ENCODE measurements at places on chromosomes 1 and 21. TPM values are rescaled to one million over a fixed set of nuclear protein-coding genes. Genes with fewer than 3 reads are reported as not detected.
A peak's percentile ranks its signal among the peaks of the same experiment; 100 is the strongest.

- H3K27ac ChIP-seq, result no peak overlapping the region
- no peak for DNase-seq
- no peaks in the 10 kb centered on the region for H3K4me1 ChIP-seq
- no peaks in the 10 kb centered on the region for H3K36me3 ChIP-seq
- H3K27me3 ChIP-seq, result no peaks in the 10 kb centered on the region
- no peak overlapping the region for H3K4me3 ChIP-seq
Observed at GRCh38 chr1:55997536-55997935, 581.8 kb downstream of the PLPP3 start.

GRCh38 chr1:209384710-209385550 is 198.6 kb upstream of the CAMK1G start:
- H3K27me3 ChIP-seq, result no peaks in the 10 kb centered on the region
- no peak for DNase-seq
- no peak overlapping the region for H3K4me3 ChIP-seq
- no peaks in the 10 kb centered on the region for H3K4me1 ChIP-seq
- no peaks in the 10 kb centered on the region for H3K36me3 ChIP-seq

KCNE2 gene
- total RNA-seq, result not detected

CFAP107 gene
- not detected for total RNA-seq

DNA sequence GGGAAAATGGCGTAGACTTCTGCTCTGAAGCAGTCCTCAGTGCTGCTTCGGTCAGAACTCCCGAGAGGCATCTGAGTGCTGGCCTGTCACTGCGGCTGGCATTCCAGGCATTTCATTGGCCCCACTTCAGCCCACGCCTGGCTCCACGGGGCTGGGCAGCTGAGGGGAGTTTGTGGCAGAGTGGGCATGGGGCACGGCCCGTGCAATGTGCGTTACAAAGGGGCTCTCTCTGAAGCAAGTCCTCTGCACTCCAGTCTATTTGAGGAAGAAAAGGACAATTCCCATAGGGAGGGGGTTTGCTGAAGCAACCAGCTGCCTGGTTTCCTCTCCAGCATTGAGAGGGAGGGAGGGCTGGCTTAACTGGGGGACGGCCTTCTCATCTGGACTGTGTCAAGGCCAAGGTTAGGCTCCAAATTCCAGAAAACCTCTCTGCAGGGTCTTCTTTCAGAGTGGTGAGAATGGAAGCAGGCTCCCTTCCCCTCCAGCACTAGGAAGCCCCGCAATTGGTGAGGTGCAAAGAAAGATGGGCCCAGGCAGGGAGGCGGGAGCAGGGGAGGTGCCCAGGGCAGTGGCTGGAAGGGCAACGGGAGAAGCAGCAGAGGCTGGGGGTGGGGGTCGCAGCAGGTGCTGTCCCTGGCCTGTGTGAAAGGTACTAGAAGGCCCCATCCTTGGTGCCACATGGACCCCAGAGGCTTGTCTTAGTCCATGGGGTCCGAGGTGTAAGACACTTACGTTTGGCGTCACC is 21.1 kb upstream of the GPR157 start:
- no peak overlapping the region for H3K27ac ChIP-seq
- DNase-seq, result no peak
- no peaks in the 10 kb centered on the region for H3K27me3 ChIP-seq

- no peak overlapping the region for H3K4me3 ChIP-seq
- H3K27ac ChIP-seq, result no peak overlapping the region
- peaks cover 11% of the 10 kb centered on the region for H3K4me1 ChIP-seq
- no peaks in the 10 kb centered on the region for H3K27me3 ChIP-seq
- DNase-seq, result no peak
Observed at GRCh38 chr1:113027007-113027406, 46.0 kb upstream of the LRIG2 start.

- H3K27ac ChIP-seq, result no peak overlapping the region
- H3K4me3 ChIP-seq, result no peak overlapping the region
- no peaks in the 10 kb centered on the region for H3K27me3 ChIP-seq
- no peak for DNase-seq
- no peaks in the 10 kb centered on the region for H3K36me3 ChIP-seq
- H3K4me1 ChIP-seq, result peaks cover 7% of the 10 kb centered on the region
Observed at GRCh38 chr21:43192501-43193081, 23.8 kb downstream of the CRYAA start.

INAVA gene
- not detected for total RNA-seq

DNA sequence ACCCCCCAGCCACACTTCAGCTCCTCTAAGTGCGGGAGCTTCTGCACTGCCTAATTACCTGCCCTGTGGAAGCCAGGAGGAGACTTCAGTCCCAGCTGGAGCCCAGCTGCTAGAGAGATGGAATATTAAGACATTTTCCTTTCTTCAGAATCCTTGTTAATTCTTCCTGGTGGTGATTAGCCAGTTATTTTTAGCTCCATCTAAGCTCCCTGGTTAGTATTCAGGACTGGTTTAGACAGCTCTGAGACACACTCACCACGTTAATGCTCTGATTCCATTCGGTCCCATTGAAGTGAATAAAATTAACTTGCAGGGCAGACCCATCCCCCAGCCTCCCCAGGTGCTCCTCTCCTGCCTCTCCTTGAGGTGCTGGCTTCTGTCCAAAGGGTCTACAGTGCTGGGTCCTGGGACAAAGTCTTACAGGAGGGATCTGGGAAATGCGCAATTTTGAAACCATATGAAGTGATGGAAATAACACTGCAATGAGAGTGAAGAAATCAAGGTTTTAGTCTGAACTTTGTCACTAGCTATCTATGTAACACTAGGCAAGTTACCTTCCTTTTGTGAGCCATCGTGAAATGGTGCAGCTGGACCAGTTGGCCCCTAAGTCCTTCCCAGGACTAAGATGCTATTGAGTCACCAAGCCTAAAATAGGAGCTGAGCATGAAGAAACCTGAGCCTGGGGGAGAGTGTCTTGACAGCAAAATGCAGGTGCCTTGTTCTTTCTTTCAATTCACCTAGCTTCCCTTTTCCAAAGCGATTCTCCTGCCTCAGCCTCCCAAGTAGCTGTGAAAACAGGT is 117.4 kb upstream of the ATP1A1 start:
- H3K27ac ChIP-seq, result no peak overlapping the region
- H3K27me3 ChIP-seq, result peaks cover 2% of the 10 kb centered on the region
- peaks cover 30% of the 10 kb centered on the region for H3K4me1 ChIP-seq
- DNase-seq, result no peak
- H3K36me3 ChIP-seq, result no peaks in the 10 kb centered on the region
- no peak overlapping the region for H3K4me3 ChIP-seq

CFAP45 gene
- 2.3 TPM for total RNA-seq

- no peak overlapping the region for H3K27ac ChIP-seq
- H3K4me3 ChIP-seq, result no peak overlapping the region
- H3K36me3 ChIP-seq, result no peaks in the 10 kb centered on the region
Observed at GRCh38 chr1:202587859-202588485, 122.3 kb downstream of the SYT2 start.

DNA sequence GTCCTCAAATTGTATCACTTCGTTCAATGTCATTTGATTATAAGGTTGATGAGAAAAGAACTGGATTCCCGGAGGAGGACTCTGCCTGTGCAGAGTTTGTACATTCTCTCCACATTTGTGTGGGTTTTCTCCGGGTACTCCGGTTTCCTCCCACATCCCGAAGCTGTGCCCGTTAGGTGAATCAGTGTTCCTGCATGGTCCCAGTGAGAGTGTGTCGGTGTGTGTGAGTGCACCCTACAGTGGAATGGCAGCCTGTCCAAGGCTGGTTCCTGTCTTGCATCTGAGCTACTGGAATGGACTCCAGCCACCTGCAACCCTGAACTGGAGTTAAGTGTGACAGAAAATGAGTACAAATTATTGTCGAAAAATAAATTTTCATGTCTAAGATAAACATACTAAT is 92.2 kb upstream of the KCTD3 start:
- H3K4me3 ChIP-seq, result no peak overlapping the region
- no peak overlapping the region for H3K27ac ChIP-seq
- H3K36me3 ChIP-seq, result no peaks in the 10 kb centered on the region
- H3K27me3 ChIP-seq, result no peaks in the 10 kb centered on the region
- no peak for DNase-seq

DNA sequence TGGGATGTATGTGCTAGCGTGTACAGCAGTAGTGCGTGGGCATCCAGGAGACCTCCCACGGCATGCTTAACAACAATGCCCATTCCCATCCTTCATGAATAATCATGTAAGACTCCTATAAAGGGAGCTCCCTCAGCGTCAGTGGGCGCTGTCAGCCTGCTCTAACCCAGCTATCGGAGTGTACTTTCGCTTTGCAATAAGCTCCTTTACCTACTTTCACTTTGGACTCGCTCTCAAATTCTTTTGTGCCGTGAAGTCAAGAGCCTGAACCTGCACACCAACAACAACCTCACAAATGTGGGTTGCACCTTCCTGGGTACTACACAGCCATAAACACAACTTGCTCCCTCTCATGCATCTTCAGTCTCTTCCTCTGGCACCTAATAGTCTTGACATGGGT is 114.8 kb upstream of the PAXBP1 start:
- no peak for DNase-seq
- peaks cover 8% of the 10 kb centered on the region for H3K27me3 ChIP-seq
- peak overlapping the region; percentile 20 for H3K4me3 ChIP-seq

DNA sequence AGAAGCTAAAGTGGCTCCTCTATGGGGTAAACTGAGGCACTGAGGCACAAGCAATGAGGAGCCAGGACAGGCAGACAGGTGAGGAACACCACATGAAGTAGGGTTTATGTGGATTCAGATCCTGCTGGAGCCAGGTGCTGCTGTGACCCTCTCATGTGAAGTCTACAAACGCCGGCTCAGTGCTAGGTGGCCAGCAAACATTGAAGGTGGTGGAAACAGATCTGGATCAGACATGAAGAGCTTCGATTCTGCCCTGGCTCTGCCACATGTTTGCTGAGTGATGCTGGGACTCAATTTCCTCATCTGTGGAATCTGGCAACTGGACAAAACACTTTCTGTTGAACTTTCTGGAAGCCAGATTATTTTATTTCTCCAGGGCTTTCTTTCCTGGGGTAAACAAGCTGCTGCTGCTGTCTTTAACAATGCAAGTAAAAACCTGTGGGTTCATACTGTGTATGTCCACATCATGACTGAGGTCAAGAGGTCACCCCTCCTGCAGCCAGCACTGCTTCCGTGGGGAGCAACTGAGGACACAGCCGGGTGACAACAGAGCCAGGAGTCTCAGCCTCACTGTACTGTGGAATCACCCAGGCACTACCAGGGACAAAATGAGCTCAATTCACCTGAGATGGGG is 33.3 kb downstream of the HMGB4 start:
- H3K27ac ChIP-seq, result no peak overlapping the region
- H3K4me3 ChIP-seq, result no peak overlapping the region
- H3K27me3 ChIP-seq, result peaks cover 2% of the 10 kb centered on the region

DNA sequence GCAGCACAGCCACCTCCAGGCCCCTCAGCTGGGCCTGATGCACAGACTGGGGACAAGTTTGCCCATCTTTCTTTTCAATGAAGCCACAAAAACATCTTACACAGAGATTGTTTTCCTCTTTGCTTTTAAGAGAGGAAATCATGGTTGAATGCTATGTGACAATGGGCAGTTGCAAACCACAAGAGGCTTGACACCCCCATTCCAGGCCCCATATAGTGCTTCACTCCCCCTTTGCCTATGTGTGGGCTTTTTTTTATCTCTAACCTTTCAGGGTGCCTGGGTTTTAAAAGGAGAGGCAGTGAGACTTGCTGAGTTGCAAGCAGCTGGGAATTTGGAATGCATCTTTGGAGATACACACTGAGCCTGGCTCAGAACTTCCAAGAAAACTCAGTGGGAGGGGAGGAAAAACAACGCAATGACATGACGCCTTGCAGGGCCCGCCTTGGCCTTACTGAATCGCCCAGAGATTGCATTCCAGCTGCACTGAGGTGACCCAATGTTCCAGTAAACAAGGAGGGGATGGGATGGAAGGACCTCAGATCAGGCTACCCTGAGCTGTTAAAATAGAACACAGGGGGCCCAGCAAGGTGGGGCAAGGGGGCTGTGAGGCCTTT is 145.2 kb upstream of the ZNF648 start:
- H3K27ac ChIP-seq, result no peak overlapping the region
- DNase-seq, result no peak
- H3K27me3 ChIP-seq, result peaks cover 2% of the 10 kb centered on the region
- H3K36me3 ChIP-seq, result no peaks in the 10 kb centered on the region
- peaks cover 3% of the 10 kb centered on the region for H3K4me1 ChIP-seq

DNA sequence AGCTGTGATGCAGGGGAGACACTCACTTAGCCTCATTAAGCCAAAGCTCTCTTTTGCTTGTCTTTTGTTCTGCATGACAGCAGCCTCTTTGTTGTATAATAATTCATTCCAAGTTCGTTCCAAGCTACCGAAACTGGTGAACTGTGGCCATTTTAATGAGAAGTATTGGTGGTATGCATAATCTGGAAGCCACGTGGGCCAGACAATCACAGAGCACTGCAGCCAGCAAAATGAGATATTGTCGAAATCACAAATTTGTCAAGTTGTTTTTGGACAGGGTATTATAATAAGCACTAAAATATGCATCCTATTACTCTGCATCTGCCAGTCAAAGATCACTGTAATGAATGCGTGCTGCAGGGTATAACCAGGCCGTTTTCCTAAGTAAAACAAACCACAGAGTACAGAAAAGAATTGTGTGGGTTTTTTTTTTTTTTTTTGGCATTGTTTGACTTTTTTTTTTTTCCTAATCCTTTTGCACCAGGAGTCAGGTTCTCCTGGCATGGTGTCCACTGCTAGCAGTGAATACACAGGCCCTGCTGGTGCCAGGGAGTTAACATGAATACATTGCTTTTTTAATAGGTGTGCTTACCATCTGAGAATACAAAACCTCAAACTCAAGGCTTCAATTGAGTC is 423.9 kb downstream of the PTBP2 start:
- DNase-seq, result no peak
- H3K27me3 ChIP-seq, result no peaks in the 10 kb centered on the region
- no peak overlapping the region for H3K4me3 ChIP-seq
- no peaks in the 10 kb centered on the region for H3K4me1 ChIP-seq
- H3K36me3 ChIP-seq, result no peaks in the 10 kb centered on the region

- DNase-seq, result no peak
- no peak overlapping the region for H3K27ac ChIP-seq
- H3K36me3 ChIP-seq, result no peaks in the 10 kb centered on the region
- H3K4me3 ChIP-seq, result no peak overlapping the region
Observed at GRCh38 chr1:61419657-61420056, 305.3 kb downstream of the TM2D1 start.

DNA sequence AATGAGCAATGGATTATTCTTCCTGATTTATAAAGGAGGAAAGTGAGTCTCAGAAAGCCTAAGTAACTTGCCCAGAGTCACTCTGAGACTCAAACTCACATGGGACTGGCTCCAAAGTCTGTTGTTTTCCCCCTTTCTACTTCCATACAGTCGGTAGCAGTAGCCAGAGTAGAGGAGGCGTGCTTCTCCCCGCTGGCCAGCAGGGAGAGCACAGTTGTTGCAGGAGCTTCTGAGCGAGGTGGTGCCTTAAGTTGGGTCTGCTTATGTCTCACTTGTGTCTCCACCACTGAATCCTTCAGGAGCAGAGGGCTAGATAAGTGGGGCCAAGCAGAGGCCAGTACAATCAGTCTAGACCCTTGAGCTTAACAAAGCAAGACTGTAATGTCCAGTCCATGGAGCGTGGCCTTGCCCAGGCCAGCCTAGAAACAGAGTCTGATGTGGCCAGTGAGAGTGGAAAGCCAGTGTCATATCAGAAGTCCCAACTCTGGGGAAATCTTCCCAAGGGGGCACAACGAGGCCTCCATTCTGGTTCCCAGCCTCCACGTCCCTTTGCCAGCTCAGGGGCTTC is 181.9 kb downstream of the ZSCAN20 start:
- H3K4me3 ChIP-seq, result no peak overlapping the region
- no peaks in the 10 kb centered on the region for H3K27me3 ChIP-seq
- no peak overlapping the region for H3K27ac ChIP-seq
- no peaks in the 10 kb centered on the region for H3K4me1 ChIP-seq
- no peaks in the 10 kb centered on the region for H3K36me3 ChIP-seq

Measured in activated T-helper 2 cell treated with anti-CD3 and anti-CD28 coated beads, Interferon-gamma antibody, Interleukin-2, Interleukin-4, amounts not matched to agents 10 μg/mL and 5 μg/mL and 100 μg/mL, durations not matched to agents 14 hours and 24 hours and 36 hours (primary cell).